ENCODE measurements at places on chromosomes 7 and 10.

- DNase-seq = no peak
These were observed 18.0 kb downstream of the STARD3NL start for GRCh38 chr7:38195804-38196595.

GRCh38 chr10:21146436-21146789 lies 249.3 kb upstream of the NEBL start:
- DNase-seq = no peak

DNA sequence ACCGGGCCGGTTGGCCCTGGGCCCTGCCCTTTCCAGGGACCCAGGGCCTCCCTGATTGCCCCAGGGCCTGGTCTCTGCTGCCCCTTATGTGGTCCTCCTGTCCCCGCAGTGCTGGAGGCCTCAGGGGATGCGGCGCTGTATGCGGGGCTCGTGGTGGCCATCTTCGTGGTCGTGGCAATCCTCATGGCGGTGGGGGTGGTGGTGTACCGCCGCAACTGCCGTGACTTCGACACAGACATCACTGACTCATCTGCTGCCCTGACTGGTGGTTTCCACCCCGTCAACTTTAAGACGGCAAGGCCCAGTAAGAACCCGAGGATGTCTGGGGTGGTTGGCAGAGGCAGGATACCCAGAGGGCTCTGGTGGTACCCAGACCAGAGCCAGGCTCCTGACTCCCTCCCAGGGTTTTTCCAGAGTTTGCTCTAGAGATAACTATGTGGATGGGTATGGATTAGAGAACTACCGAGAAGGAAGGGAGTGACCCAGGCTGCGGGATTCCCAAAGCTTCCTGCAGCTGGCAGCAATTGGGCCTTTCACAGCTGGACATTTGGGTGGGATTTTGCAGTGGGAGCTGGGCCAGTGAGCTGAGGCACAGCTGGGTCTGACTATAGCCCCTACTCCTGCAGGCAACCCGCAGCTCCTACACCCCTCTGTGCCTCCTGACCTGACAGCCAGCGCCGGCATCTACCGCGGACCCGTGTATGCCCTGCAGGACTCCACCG lies 28.1 kb upstream of the SLC29A3 start:
- no peak for DNase-seq

DNA sequence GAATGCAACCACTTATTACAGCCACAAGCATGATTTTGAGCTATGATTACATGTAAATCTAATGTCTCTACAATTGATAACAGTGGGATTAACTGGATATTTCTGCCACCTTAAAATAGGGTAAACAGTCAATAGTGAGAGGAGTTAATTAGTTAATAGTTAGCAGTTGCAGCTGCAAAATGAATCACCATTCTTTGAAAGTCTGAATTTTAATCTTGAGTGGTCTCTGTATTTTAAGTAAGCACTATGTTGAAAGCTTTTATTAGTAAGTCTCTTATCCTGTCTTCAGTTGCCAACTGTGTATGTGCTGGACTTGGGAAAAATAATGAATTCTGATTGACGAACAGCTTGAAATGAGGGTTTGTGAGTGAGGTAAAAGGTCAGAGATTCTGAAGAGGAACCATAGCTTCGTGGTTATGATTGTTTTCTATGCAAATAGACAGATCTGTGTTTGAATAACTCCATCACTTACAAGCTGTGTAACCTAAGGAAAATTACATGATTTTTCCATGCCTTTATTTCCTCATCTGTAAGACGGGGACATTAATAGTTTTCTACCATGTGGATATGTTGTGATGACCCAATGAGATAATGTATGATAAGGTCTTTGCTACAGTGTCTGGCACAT lies 75.2 kb downstream of the RNLS start:
- DNase-seq = no peak

DNA sequence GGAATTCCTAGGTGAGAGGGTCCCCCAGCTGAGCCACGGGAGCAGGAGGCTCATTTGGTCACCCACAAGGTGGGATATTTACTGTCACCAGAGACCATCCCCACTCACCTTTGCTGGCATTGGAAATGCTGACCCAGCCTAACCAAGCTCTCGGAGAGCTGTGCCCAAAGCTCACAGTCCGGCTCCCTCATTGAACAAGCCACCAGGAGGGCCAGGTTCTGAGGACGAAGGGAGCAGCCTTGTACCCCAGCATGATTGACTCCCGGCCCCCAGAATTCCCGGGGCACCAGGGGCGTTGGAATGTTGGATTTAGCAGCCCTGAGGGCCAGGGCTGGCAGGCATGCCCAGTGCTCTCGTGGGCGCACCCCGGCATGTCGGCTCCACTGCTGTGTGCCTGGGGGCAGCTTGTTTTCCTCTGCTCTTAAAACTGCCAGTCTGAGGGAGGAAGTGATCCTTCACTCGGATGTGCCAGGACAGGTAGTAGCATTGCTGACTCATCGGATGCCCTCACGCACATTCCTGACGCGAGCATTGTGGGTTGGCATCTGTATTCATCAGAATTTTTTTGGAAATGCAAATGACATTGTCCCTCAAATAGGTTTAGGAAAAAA lies 23.3 kb downstream of the CLIP2 start:
- DNase-seq = no peak

DNA sequence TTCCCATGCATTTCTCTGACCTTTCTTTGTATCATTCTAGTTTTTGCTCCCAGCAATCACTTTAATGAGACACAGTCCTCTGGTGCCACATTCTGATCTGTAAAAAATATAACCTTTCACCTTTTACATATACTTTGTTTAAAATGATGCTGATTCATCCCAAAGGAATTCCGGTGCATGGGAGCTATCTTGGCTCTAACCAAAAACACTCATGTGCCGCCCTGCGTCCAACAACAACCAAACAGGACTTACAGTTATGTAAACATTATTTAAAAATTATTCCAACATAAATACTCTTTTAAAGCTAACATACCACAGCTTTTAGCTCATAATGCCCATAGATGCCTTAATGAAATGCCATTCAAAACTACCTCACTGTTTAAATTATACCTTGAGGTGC lies 7.7 kb upstream of the OPALIN start:
- DNase-seq = no peak

- no peak for DNase-seq
These were observed 972.2 kb upstream of the MBL2 start for GRCh38 chr10:53744746-53745145.

DNA sequence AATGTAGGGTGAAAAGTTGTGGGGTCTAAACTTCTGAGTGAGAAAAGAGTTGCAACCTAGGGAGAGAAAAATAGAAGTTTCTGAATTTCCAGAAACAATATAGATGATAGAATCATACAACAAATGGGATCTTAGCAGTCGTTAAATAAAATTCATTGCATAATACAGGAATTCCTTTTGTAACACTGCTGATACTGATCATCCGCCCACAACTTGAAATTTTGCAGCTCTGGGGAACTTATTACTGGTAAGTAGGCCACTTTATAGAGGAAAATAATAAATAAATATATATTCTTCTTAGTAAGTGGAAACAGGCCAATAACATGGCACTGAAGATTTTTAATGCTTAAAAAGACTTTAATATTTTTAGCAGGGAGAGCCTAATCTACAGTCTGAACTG lies 81.9 kb upstream of the SMIM30 start:
- DNase-seq = peak; percentile 7

All from hematopoietic multipotent progenitor cell treated with erythropoietin and hydrocortisone succinate and interleukin-3 and kit ligand, for 6 days (in vitro differentiated cells).